ENCODE measurements at places on chromosomes 4 and X. TPM values are rescaled to one million over a fixed set of nuclear protein-coding genes. Genes with fewer than 3 reads are reported as not detected.

The SOX3 gene
- not detected for total RNA-seq

DNA sequence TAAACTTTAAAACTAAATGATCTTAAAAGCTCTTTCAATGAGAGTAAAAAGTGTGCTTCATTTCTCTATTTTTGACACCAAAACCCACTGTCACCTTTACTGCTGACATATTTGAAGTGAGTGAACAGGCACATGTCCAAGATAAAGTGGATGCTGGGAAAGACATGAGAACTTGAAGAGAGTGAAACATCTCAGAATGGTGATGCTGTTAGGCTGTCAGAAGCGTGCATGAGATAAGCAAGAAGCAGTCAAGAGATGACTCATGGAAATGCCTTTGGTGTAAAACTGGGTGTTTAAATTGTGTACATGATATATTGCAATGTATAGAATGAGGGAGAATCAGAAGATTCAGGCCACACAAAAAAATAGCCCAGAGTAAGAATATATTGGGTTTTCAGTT, 21.8 kb upstream of the GBA3 start:
- no peak for DNase-seq

The GAGE12J gene
- not detected for total RNA-seq

The DDX53 gene
- not detected for total RNA-seq

DNA sequence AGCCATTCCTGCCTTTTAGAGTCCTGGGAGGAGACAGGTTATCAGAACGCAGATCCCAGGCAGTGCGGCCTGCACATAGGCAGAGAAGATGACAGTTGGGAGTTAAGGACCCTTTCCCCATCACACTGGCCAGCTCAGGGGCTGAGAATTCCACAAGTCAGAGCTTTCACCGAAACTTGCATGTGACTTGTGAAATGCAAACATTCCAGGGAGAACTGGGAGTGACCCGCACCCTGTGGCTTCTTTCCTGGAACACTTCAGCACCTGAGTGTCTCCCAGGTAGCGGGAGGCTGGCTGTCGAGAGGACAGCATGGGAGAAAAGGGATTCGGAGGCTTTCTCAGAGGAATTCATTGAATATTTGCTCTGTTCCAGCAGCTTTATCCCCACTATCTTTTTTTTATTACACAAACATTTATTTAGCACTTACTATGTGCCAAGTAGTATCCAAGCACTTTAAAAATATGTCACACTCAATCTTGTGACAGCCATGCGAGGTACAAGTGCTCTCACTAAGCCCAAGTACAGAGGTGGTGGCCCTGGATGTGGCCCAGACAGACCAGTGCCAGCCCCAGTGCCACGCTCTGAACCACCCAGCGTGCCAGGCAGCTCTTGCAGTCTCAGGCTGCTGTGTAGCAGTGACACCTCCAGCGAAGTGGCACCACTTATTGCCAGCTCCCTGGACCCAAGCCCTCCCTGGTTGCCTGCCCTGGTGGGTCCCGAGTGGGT, 100.5 kb downstream of the PHKA2 start:
- DNase-seq: peak; percentile 49

- no peak for DNase-seq
Measured at GRCh38 chr4:19300213-19300612, 951.5 kb upstream of the SLIT2 start.

GRCh38 chr4:62814510-62815047, 1594.7 kb downstream of the TECRL start:
- DNase-seq: no peak

GRCh38 chr4:183409934-183410333, 34.5 kb upstream of the CDKN2AIP start:
- DNase-seq: no peak

DNA sequence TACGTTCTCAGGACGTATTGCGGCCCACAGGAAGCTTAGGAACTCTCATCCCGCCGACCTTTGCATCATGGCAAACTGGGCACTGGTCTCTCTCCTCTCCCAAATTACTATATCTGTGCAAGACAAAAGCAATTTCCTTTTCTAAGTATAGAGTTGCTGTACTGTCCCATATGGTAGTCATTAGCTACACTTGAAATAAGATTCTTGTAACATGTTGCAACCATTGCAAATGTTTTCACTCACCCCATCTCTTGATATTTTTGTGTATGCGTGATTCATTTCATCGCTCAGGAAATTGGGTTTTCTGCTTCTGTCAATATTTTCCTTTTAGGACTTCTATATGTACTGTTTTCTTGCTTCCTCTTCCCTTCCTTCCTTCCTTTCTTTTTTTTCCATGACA, 15.7 kb downstream of the ARMCX6 start:
- DNase-seq: no peak

The GPR143 gene
- total RNA-seq: 1.1 TPM

DNA sequence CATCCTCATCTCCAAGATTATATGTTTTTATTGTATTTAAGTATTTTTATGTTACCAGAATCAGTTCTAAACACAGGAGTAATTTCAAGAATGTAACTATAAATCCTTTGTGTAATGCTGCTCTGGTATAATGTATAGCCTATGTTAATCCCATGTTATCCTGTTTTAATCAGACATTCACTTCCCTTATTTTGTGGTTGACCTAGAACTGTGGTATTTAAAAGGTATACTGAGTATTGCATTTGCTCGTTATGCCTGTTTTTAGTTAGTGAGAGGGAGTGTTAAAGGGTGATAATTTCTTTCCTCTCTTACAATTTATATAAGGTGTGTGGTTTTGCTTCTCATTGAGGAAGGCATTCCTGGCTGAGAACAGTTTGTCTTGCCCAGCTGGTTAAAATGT, 26.2 kb downstream of the MTM1 start:
- DNase-seq: no peak

The ZNF280C gene
- 4.4 TPM for total RNA-seq

DNA sequence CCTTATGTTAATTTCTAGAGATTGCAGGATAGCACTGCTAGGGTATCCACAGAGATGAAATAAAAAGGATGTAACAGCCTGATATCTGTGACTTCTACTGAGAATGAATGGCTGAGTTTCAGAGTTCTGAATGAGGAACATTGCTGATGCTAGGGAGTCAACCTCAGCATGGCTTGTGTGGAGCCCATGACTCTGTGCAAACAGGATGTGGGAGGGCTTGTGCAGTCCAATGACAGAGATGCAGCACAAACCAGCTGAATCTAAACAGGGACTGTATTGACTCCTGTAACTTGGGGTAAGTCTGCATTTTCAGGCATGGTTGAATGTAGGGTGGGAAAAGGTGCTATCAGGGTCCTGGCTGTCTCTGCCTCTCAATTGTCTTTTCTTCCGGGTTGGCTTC, 5.3 kb upstream of the RASL11B start:
- no peak for DNase-seq

DNA sequence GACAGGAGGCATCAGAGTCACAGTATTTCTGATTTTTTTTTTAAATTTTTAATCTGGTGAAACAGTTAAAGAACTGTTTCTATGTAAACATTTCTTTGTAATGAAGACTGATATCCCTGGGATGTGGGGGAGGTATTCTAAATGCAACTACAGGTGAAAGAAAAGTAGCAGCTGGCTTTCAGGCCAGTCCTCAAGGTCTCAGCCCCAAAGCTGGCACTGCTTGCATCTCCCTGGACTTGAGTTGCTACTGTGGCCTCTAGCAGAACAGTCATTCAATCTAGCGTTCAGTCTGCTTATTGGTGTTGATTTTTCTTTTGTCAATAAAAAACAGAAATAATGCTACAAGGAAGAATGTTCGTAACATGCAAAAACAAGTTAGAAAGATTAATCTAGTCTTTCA, 4.9 kb downstream of the MBNL3 start:
- DNase-seq: no peak

DNA sequence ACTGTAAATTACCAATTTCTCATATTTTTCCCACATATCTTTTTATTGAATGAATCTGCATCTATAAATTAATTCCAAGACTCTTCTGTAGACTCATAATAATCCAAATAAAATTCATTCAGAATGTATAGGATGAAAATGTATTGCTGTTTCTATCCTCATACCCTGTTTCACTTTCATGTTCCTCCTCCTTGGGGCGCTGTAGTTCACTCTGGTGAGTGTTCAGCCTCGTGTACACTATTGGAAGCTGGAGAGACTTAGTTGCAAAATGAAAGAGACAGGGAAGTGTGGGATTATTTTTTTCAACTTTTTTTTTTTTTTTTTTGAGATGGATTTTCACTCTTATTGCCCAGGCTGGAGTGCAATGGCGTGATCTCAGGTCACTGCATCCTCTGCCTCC, 296.1 kb downstream of the TLL1 start:
- DNase-seq: no peak

- DNase-seq: no peak
Measured at GRCh38 chr4:152206646-152207377, 329.1 kb downstream of the FBXW7 start.

The CENPVL3 gene
- total RNA-seq: not detected

- DNase-seq: no peak
Measured at GRCh38 chr4:32142075-32142474, 1421.9 kb downstream of the PCDH7 start.

- no peak for DNase-seq
Measured at GRCh38 chr4:58761563-58761962, 1651.4 kb upstream of the IGFBP7 start.

DNA sequence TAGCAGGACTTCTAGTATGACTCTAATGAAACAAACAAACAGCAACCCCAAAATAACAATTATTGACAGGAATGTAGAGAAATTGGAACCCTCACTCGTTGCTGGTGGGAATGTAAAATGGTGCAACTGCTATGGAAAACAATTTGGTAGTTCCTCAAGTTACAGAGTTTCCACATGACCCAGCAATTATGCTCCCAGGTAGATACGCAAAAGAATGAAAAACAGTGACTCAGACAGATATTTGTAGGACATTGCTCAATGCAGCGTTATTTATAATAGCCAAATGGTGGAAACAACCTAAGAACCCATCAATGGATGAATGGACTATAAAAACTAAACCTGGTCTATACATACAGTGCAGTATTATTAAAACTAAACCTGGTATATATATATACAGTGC, 646.1 kb upstream of the FRG1 start:
- no peak for DNase-seq

GRCh38 chr4:143156853-143157252, 27.9 kb upstream of the USP38 start:
- no peak for DNase-seq

GRCh38 chr4:183659872-183660242, 764 bp downstream of the TRAPPC11 start:
- DNase-seq: no peak

DNA sequence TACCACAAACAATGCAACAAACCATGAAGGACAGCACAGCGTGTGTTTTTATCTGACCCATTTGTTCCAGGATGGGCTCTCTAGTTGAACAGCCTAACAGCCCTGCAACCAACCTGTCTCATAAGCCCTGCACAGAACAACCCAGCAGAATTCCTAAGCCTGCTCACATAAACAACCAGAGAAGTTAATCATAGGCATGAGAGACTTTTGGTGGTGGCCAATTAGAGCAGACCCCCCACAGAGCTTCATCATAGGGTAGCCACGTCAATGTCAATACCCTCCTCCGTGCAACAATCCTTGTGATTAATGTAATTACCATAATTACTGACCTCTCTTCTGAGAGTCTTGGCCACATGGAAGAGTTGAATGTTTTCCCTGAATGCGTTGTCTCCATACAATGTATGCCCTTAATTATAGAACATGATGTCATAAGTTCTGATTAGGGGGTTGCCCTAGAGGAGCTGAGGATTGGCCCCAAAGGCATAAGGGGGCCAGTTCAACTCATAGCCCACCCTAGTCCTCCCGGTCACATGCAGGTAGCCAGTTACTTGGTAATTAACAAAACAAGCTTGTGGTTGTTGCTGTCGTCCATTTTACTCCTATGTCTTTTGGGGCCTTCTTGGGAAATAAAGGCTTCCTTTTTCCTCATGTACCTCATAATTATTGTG, 92.7 kb downstream of the SYNPO2 start:
- no peak for DNase-seq

DNA sequence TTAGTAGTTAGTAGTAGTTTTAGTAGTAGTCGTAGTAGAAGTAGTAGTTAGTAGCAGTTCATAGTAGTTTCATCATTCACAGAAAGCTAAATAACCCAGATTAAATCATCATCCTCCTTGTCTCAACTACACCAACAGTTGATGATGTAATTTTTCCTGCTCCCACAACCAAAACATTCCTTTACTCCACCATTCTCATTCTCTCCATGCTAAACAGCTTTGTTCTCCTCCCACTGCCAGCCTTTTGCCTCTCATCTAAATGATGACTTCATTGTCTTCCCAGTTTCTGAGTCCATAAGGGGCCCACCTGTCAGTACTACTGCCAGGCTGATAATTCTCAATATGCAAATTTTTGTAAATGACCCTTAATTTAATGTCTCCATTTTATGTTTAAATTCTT, 68.9 kb downstream of the ARHGAP24 start:
- DNase-seq: no peak

DNA sequence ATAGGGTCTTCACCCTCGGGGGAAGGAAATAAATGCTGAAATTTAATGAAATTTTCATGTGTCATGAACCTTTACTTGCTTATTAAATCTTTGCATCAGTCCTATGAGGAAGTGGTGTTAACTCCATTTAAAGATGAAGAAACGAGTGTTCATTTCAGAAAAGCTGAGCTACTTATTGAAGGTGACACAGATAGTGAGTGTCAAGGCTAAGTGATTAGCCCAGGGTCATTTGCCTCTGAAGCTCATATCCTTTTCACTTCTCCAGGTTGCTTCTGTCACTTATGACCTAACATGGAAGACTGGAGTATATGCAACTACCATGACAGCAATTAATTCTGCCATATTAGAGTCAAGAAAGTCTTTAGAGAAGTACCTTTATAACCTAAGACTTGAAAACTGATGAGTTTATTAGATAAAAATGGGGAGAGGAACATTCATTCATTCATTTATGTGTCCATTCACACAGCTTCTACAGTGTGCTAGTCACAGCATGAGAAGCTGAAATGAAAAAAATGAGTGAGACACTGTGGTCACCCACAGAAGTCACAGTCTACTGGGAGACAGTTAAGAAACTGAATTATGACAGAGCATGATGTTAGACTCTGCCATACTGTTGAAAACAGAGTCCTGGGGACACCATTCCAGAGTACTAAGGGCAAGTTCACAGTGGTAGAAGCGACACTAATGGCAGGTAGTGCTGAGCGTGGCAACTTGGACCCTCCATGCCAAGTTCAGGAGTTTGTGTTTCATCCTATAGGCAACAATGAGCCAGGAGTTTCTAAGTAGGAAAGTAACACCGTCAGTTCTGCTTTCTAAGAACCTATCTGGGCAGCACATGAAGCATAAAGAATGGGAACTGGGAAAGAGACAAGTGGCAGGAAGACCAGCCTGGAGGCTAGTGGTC, 21.3 kb downstream of the ALPK1 start:
- DNase-seq: no peak

The PNMA6A gene
- 1.4 TPM for total RNA-seq

GRCh38 chrX:40127052-40127451, 29.3 kb upstream of the BCOR start:
- no peak for DNase-seq

The MAGEA4 gene
- total RNA-seq: not detected

DNA sequence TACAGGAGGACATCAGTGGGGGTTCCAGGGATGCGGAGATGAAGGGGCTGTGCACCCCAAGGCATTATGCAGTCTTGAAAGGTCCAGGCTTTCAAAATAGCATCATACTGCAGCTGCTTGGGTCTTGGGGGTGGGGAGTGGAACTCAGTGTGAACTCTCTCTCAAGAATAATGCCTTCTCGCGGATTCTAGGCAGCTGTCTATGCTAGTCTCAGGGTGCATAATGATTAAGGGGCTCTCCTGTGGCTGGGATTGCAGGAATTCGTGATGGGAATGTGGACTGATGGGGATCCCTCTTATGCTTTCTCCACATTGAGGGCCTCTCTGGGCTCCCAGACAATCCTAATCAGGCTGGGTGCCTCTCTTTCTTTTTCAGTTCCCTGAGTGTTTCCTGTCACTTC, 172.2 kb upstream of the ARHGAP24 start:
- DNase-seq: no peak

- DNase-seq: no peak
Measured at GRCh38 chr4:14345356-14345775, 656.9 kb upstream of the CPEB2 start.
